ENCODE measurements at places on chromosomes 7 and 10.

DNA sequence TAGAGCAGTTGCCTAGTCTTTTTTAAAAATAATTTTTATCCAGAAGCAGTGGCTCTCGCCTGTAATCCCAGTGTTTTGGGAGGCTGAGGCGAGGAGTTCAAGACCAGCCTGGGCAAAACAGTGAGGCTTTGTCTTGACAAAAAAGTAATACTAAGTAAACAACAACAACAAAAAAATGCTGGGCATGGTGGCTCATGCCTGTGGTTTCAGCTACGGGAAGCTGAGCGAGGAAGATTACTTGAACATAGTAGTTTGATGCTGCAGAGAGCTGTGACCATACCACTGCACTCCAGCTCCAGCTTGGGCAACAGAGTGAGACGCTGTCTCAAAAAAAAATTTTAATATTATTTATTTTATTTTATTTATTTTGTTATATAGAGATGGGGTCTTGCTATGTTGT, 31.3 kb upstream of the TPST1 start:
- DNase-seq = peak; percentile 63

DNA sequence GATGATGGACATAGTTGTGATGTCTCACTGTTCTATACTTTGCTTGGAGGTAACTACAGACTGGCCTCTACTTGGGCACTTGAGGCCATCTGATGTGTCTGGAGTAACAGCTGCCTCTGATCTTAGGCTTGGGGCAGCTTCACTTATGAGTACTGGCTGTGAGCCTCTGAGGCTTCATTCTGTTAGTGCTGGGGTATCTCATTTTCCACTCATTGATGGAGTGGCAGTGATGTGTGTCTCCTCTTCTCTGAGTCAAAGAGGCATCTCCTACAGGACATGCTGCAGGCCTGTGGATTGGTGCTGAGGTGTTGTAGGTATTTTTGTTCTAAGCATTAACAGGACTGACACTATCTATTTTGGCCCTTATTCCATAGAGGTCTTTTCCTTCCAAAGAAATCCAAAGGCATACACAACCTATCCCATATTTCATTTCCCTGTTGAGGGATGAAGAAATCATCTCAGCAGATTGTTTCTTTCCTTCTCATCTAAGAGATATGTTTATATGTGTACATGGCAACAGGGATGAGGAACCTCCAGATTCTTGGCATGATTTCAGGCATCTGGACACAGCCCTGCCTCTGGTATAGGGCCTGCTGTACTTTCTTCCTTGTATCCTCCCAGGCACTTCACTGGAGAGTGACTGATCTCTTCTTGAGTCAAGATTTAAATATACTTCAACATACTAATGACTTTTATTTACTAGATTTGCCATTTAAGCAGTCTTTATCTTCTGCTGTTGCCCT, 65.7 kb upstream of the NOBOX start:
- DNase-seq = no peak

GRCh38 chr10:114311496-114312209, 72.6 kb downstream of the VWA2 start:
- DNase-seq = no peak

- DNase-seq = no peak
These were observed 109.6 kb upstream of the FAM3C start for GRCh38 chr7:121505540-121506182.

DNA sequence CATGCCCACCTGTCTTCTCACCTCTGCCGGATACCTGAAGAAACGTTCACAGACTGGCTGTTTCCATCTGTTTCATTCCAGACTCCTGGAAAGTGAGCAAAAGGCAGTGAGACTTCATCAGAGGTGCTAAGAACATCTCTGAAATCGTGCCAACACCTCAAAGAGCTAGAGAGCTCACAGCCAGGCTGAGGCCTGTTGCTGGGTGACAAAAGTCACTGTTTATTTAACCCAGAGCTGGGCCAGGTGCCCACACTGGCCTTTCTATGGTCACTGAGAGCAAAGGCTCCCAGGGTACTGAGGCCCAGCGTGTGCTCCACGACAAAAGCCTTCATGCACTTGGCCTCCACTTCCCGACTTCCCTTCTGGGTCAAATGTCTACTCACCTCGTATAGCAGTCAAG, 3.7 kb upstream of the NANOS1 start:
- peak; percentile 56 for DNase-seq

DNA sequence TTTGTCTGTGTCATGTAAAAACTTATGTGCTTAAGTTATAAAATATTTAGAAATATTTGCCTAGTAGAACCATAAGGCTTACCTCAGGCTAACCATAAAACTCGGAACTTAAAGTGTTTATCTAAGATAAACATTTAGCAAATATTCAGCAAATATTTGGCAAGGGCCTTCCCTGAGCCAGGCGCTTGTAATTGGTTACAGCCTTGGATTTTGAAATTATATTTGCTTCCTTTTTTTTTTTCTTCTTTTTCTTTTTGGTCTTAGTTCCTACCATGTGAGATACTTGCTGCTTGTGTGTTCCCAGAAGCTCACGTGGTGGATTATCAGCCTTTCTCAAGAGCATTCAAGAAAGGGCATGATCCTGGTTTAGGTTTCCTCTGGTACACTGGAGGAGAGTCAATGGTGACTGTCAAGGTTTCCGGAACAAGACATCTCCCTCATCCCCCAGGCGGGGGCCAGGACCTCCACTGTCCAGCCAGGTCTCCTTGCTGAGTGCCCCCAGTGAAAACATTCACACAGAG, 5.2 kb upstream of the BRI3 start:
- DNase-seq = no peak

DNA sequence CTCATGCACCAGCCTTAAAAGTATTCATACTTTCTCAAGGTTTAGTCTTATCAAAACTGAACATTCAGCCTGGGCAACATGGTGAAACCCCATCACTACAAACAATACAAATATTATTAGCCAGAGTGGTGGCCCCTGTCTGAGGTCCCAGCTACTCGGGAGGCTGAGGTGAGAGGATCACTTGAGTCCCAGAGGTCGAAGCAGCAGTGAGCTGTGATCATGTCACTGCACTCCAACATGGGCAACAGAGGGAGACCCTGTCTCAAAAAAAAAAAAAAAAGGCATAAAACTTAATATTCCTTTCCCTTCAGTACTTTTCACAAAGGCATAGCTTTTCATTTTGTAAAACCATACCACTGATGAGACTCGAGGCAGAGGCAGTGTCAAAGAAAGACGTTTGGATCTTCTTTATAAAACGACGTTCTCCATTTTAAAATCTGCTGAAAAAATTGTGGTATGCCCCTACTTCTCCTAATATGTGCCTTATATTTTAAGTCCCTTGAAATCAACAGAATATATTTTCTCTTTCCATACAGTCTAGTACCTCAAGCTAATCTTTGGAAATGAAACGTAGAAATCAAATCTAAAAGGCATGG, 1.9 kb downstream of the NSUN6 start:
- no peak for DNase-seq

DNA sequence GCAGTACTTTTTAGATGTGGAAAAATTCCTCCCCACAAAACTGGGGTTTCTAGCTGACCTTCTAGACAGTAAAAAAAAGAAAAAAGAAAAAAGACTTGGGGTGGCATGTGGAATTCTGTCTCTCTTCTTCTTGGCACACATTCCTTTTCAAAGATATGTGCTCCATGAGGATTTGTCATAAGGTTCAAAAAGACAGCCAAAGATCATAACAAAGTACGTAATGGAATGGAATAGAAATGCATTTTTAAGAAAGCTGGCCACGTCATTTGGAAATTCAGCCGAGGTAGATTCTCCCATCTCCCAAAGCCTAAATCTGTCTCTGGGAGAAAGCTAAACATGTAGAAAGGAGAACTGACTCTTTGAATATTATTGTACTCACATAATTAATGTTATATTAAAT, 381.3 kb upstream of the NFE2L3 start:
- no peak for DNase-seq

DNA sequence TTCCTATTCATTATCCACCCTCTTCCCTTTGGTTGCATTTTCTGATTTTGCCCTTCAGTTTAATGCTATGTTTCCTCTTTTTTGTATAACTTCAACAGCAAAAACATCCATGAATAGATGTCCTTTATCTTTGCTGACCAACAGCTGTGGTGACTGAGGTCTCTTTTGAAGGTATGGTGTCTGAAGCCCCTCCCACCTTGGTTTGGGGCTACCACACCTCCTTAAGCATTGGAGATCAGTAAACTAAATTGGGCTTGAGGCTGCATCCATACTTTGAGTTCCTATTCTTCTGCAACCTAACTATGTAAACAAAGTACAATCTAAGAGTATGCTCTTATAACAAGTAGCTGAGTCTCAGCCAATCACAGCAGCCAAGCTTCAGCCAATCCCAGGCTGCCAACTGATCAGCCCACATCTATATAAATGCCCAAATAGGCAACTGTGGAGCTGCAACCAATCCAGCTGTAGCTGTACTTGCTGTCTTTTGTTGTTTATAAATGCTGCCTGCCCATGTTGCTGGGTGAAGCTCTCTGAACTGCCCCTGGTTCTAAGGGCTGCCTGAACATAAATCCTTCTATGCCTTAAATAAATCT, 69.4 kb upstream of the PDLIM1 start:
- DNase-seq = no peak

- no peak for DNase-seq
These were observed 7.5 kb upstream of the OR2F1 start for GRCh38 chr7:143947111-143947510.
